ENCODE measurements at places on chromosomes 4 and X.
A peak's percentile ranks its signal among the peaks of the same experiment; 100 is the strongest.

- DNase-seq = peak; percentile 52
Observed at GRCh38 chr4:140004549-140004895, 149.5 kb downstream of the MAML3 start.

- peak; percentile 89 for DNase-seq
Observed at GRCh38 chrX:86047174-86047935, at the start of gene CHM. Gene CHM, minus strand, starts transcription at chrX:86047558. Its CDS starts 26 bp downstream, at chrX:86047532.

DNA sequence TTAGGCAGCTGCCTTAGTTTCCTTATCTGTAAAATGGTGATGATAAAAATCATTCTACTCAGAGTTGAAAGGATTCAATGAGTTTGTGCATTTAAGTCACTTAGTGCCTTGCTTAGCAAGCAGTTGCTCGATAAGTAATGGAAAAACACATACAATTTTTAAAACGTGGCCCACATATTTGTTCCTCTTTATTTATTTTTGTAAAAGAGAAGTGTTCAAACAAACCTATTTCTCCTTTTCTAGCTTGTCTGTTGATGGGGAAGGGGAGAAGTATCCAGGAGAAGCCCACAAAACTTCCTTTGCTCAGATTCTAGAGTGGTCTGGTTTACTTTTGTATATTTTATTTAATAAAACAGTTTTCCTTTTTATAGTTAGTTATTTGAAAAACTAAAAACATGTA lies 3.3 kb upstream of the HPGDS start:
- DNase-seq = no peak

DNA sequence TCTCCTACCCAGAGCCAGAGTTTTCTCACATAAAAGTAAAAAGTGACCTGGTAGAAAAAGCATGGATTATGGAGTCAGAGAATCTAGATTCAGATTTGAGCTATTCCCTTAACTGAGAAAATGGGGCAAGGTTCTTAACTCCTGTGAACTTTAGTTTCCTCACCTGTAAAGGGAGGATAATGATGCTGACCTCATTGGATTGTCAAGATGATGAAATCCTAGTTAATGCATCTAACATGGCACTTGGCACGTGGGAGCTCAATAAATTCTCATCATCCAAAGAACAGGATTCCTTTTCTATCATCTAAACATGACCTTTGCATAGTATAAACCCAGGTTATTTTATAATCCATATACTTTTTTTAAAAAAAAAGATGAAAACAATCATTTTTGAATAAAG lies 18.6 kb downstream of the FHDC1 start:
- no peak for DNase-seq

GRCh38 chr4:169133932-169134331 lies 123.9 kb upstream of the CBR4 start:
- no peak for DNase-seq

DNA sequence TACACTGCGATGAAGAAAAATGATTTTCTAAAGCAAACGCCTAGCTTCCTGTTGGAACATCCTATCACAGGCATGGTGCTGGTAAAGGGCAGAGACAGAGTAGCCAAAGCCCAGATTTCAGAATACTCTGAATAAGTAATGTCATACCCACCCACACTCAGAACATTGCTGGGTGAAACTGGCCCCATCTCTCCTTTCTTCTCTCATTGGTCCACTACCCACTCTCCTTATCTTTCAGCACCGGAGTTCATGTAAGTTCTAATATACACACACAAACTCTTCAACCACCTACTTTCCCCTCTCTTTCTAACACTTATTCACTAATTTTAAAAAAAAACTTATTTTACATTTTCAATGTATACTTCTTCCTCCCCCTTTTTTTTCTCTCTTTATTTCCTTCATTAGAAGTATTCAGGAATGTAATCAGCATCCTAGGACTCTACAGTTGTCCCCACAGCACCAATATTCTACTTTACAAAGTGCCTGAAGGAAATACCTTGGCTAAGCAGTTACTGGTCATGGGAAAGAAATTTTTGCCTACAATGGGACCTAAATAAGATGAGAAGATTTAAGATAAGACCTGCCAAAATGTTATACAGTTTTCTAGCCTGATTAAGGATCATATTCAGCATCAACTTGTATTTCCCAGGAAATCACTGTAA lies 63.0 kb downstream of the SEC24D start:
- DNase-seq = peak; percentile 44

GRCh38 chr4:15774020-15774420 lies 4.1 kb upstream of the CD38 start:
- peak; percentile 29 for DNase-seq

GRCh38 chr4:159374749-159375530 lies 272.1 kb downstream of the RAPGEF2 start:
- peak; percentile 70 for DNase-seq

DNA sequence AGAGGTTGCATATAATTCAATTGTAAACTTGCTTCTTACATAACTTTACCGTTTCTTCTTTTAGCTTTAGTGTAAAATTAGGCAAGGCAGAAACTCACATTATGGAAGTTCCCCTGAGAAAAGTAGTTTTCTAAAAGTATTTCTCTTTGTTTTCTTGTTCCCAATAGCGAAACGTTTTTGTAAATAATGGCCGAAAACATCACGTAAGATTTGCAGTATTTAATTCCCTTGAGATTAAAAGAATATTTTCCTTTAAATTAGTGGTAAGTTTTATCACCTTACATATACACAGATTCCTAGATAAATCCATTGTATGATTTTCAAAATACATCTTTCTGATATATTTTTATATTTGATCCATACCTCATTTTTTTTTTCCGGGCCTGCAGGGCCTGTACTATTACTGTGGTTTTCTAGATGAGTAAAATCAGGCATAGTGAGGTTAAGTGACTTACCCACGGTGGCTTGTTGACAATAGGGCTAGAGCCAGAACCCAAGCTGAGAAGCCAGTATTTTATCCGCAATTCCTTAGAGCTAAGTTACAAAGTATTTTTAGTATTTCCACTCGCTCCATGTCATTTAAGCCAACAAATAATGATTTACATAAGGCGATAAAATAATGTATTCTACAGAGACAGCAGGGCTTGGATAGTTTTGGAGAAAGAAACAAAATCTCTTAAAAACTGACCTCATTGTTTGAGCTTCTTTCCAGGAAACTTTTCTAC lies 82.2 kb upstream of the VEGFC start:
- DNase-seq = no peak

- no peak for DNase-seq
Observed at GRCh38 chr4:109875106-109875505, 27.2 kb downstream of the LRIT3 start.

- DNase-seq = peak; percentile 85
Observed at GRCh38 chrX:12007881-12008280, 130.4 kb upstream of the FRMPD4 start.

DNA sequence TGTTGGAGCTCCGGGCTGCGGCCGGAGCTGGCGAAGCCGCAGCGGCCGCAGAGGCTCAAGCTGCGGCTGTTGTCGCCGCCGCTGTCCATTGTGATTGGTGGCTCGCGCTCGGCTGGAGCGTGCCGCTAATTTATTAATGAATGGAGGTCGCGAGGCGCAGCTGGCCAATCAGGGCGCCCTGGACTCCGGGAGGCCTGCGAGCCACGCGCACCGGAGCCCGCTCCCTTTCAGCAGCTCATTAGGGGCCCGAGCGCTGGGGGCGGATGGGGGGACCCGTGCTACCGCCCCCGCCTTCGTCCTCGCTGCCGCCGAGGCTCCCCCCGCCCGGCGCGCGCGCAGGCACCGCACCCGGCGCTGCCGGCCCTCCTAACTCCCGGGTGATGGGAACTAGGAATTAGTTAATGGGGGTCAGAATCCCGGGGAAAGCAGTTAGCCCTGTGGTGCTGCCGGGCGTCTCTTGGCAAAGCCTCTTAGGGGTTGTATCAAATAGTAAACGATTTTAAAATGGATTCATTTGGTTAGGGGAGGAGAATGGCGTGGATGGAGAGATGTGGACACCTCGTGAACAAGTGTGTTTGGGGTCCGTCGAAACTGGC lies 589 bp upstream of the NEUROG2 start:
- DNase-seq = no peak

GRCh38 chr4:160180211-160180610 lies 1077.3 kb downstream of the RAPGEF2 start:
- DNase-seq = peak; percentile 25

- DNase-seq = no peak
Observed at GRCh38 chr4:123974386-123975149, 578.0 kb downstream of the SPRY1 start.

DNA sequence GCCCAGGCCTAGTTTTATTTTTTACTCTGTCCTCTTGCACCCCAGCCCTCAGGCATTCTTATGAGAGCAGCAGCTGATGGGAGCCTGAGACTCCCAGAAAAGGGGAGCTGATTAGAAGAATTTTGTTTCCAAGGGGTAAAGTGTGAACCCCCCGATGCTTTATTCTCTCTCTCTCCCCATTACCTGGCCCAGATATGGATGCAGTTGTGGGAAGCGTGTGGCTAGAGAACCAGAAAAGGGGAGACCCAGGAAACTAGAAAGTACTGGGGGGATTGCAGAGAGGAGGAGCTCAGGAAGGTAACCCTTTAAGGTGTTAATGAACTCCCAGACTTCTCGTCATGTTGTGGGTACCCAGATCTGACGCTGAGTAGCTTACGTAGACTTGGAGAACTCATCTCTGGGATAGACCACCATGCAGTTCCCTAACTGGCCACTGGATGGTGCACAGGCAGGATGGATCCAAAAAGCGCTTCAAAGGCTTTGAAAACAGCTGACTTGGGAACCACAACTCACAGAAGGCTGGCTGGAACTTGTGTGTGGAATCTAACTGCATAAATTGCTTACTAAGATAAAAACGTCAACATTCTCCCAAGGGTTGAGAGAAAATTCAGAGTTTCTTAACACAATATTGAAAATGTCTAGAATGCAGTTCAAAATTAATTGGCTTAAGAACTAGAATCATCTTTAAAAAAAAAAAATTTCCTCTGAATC lies 64.7 kb downstream of the TBC1D14 start:
- DNase-seq = peak; percentile 87

DNA sequence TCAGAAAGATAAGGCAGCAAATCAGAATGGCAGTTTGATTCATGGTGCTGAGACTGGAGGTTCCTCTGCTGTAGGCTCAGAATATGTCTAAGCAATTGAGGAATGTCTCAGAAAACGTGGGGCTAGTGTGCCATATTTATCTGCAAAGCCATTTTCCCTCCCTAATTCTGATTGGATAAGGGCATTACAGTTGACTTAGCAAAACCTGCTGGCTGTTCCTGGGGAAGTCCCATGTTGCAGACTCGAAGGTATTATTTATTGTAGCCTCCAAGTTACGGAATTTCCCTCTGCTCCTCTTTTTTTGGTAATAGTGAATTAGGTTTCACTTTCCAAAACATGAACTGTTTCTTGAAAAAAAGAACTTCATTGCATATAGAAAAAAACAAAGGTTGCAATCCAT lies at the start of gene CXCL10:
CXCL10 (minus strand) TSS at position 109 of the 400 bp plus-strand sequence; CDS start at position 43, 66 bp downstream.
- peak; percentile 57 for DNase-seq

- peak; percentile 89 for DNase-seq
Observed at GRCh38 chrX:76183289-76184049, 10.6 kb downstream of the PBDC1 start.

DNA sequence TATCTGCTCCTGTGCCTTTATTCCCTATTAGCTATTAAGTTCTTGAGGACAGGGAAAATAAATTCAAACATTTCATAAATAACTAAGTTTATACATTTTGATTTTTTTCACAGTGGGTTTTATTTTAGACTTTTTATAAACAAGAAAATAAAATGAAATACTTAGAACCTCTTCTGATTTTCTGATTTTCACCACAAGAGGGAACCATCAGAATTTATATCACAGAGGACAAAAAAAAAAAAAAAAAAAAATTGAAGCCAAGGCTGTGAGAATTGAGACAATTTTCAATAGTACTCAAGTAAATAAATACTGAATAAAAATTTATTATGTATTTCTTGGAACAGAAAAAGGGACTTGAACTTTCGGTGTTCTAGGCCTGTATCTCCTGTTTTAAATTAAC lies 288.1 kb downstream of the SH3BGRL start:
- peak; percentile 8 for DNase-seq

DNA sequence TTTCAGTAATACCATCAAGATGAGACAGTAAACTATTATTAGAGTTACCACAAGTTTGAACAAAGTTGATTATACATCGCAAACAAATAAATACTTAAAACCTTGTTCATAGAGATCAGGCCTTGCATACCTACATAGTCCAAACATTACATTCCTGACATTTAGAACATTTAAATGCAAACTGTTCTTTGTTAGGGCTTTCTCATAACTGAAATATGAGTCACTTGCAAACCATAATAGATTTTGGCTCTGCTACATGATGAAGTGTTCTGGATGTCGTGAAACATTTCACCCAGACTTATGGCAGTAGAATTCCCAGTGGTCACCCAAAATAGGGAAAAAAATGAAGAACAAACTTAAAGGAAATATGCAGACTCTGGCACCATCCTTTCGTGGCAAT lies 75.0 kb downstream of the FAT4 start:
- peak; percentile 95 for DNase-seq

- peak; percentile 40 for DNase-seq
Observed at GRCh38 chr4:16916719-16917337, 18.4 kb upstream of the LDB2 start.

DNA sequence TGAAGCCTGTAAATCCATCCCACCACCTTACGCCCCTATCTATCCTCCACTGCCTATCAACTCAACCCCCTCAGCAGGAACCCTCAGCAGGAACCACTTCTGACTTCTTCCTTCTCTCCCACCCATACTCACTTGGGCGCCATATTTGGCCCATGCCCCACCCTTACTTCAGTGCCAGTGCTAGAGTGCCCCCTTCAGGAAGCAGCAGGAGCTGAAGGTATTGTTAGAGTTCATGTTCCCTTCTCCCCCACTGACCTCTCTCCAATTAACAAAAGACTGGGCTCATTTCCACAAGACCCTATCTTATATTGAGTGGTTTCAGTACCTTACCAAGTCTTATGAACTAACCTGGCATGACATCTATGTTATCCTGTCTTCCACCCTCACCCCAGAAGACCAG lies 363.1 kb upstream of the SLIT2 start:
- DNase-seq = no peak

DNA sequence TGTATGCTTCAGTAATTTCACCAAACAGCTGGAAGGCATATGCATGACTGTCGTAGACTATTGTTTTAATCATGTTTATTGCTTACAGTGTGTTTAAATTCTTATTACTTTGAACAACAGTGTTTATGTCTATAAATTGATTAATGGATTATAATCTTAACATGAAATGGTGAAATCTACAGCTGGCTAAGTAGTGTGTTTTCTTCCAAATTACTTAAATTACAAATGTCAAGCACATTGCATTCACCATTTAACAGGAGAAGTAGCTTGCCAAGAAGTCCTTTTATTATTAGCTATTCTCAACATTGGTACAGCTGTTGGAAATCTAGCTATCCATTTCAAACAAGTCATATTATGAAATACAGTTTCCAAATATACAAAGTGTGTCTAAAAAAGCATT lies 849.3 kb upstream of the PCDH10 start:
- DNase-seq = no peak

DNA sequence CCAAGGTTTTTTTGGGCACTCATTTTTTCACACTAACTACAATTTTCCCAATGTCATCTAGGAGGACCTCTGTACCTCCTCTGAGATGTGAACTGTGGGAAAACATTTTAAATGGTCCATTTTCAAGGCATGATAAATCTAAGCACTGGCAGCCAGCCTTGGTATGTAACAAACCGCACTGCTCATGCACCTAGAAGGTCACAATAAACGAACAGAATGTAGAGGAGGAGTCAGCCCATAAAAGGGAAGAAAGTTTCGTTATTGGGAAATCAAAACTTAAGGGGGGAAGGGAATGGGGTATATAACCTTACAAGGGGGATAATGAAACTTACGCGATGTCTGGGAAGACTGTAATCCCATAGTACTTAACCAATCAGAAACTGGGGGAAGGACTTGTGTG lies 16.4 kb downstream of the COX18 start:
- peak; percentile 79 for DNase-seq

- no peak for DNase-seq
Observed at GRCh38 chr4:75248770-75249407, 265.3 kb downstream of the RCHY1 start.

GRCh38 chr4:110483516-110483915 lies 7.6 kb downstream of the ENPEP start:
- DNase-seq = no peak

Measured in iris pigment epithelial cell (primary cell).